ENCODE measurements at places on chromosomes 13 and 19.

DNA sequence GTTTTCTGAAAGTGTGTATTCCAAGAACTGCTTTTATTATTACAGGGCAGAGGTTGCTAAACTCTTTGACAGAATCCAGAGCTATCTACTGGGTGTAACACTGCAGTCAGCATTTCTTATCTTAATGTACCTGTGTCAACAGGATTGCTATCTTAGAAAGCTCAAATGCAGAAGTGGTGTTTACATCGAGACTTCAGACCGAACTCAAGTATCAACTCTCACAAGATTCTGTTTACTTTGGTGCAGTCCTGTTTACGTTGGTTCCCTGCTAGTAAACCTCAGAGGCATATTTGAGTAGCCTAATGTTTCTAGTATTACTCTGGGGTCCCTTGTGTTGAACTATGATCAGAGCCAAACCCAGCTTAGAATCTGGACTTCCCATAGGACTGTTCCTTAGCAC is 20.5 kb downstream of the SLC15A1 start:
- DNase-seq, result no peak

- DNase-seq, result no peak
These were observed 173.5 kb downstream of the DNAJC15 start for GRCh38 chr13:43196750-43197370.

- DNase-seq, result no peak
These were observed 1.3 kb upstream of the TEKTIP1 start for GRCh38 chr19:3537438-3538240.

DNA sequence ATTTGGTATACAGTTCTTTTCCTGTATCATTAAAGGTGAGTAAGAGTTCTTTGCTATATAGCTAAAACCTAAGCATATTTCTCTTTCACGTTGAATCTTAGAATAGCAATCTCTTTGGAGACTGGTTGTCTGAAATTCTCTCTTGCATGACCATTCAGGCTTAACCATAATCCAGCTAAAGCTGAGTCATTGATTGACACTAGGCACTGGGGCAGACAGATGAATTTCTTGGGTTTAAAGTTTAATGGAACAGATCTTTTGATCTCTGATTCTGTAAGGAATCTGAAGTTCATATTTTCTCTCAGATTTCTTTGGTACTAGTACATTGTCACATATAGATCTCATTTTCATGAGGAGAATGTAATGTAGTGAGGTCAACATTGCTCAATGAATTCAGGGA is 397.3 kb upstream of the MIR17HG start:
- no peak for DNase-seq

GRCh38 chr19:42443944-42444398 is 1.2 kb upstream of the CXCL17 start:
- no peak for DNase-seq

DNA sequence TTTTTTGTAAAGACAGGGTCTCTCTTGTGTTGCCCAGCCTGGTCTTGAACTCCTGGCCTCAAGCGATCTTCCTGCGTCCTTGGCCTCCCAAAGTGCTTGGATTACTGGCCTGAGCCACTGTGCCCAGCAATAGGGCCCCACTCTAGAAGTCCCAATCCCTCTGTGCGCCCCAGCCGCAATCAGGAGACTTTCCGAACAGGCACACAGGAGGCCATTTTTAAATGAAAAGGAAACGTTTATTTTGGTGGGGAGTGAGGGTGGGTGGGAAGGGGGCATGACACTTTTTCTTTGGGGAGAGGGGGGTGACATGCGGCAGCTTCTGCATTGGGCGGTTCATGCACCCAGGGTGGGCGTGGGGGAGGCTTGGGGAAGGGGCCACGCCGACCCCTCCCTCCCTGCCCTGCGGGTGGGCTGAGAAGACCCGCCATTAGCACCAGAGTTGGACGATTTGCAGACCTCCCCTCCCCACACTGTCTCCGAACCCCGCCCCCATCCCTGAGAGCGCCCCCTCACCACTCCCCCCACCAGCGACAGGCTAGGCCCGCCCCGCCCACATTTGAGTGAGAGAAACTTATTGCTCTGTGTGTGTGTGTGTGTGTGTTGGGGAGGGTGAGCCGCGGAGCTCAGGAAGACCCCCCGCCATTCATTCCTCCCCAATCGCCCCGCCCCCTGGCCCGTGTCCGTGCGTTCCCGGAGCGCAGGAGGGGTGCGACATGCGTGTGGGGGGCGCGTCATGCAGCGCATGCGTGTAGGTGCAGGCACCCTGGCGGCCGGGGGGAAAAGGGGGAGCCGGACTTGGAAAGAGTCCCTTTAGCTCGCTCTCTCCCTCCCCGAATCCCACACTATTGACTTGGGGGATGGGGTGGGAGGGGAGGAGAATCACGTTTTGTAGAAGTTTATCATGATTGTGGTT is 17.2 kb downstream of the KCNC3 start:
- no peak for DNase-seq

DNA sequence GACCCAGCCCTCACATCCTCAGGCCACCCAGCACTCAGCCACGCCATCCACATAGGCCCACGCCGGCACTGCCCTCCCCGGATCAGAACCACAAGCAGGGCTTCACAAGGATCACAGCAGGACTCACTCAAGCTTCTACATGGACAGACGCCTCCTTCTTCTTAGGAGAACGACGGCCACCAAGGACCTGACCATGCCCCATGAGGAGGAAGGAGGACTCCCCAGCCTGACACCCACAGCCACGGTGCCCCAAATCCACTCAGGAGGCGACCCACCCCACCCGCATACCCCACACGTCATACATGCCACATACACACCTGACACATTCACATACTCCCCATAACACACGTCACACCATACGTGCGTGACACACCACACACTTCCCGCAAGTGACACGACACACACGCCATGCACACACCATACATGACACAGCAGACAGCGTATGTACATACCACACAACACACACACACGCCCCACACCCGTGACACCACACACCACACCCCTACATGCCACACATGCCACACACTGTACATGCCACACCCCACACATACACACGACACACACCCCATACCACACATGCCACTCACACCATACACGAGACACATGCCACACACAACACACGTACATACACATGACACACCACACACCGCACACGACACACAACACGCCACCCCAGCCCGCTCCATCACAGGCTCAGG is 50.4 kb downstream of the MLLT1 start:
- no peak for DNase-seq

DNA sequence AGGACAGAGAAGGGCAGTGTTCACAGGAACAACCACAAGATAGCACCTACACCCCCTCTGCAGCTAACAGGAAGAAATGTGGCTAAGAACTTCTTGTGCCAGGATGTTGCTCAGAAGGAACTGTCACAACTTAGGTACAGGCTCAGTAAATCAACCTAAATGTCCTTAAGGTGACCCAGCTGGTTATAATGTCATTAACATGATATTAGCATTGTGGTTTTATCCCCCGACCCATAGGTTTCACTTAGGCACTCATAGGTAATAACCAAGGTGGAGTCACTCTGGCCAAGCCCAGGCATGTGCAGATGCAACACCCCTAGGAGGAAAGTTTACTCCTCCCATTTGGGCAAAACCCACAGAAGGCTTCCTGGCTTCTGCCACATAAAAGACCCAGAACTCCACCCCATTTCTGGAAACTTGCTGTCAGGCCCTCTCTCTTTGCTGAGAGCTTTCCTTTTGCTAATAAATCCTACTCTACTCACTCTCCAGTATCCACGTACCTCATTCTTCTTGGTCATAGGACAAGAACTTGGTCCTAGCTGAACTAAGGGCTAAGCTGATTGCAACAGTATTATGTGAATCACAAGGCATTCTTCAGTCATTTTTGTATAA is 951.3 kb downstream of the SLITRK5 start:
- DNase-seq, result no peak

DNA sequence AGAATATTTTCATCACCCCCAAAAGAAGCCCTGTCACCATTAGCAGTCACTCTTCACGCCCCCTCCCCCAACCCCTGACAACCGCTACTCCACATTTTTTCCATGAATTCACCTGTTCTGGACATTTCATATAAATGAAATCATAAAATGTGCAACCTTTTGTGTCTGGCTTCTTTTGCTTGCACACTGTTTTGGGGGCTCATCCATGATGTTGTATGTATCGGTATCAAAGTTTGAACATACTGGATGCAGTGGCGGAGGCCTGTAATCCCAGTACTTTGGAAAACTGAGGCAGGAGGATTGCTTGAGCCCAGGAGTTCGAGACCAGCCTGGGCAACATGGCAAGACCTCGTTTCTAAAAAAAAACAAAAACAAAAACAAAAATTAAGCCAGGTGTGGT is 7.2 kb downstream of the GADD45B start:
- no peak for DNase-seq

DNA sequence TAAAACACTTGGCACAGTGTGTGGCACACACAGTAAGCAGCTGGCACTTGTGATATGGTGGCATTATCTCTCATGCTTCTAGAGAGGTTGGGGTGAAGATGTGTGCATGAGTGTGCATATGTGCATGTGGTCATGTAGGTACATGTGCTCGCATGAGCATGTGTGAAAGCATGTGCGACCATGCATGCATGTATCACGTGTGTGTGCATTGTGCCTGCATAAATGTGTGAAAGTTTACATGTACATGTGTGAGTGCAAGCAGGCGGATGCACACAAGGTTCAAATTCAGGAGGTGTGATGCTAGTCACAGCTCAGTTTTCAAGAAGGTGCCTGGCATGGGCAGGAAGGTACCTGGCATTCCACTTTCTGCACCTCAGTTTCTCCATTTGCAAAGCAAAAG is 59.0 kb upstream of the UQCRFS1 start:
- DNase-seq, result no peak

- DNase-seq, result no peak
These were observed 4.5 kb downstream of the NTN5 start for GRCh38 chr19:48668332-48668731.

GRCh38 chr13:41061914-41062837 is 867 bp downstream of the WBP4 start:
- DNase-seq, result no peak

GRCh38 chr13:105991131-105991530 is 544.3 kb downstream of the EFNB2 start:
- no peak for DNase-seq

DNA sequence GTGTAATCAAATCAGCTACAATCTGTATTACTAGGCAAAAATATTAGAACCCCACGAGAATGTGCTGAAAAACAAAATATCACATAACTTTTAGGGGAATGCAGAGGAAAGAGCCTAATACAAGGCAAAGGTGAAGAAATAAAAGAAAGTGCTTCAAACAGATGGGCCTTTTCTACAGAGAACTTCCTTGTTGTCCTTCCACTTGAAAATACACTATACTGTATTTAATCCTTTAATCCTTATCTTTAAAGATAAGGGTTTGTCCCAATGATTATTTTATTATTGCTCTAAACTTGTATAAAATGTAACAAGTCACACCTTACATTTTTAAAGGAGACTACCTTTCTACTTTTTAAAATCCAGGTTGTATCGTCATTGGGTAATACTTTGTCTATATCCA is 296.5 kb downstream of the NDFIP2 start:
- no peak for DNase-seq

DNA sequence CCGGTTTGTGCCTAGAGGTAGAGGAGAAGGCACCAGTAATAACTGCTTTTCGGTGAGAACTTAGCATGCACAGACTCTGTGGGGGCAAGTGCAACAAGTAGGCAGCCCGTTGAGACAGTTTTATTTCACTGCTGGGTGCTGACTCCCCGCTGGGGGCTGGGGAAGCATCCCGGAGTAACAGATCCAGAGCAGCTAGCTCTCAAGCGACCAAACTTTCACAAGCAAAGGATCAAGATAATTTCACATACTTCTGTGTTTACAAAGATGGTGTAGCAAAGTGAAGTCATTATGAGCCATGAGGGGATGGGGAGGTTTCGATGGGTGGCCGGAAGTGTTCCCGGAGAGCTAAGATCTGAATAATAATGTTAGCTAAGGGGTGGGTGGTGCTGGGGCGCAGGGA is 2.8 kb downstream of the NACC1 start:
- DNase-seq, result no peak

DNA sequence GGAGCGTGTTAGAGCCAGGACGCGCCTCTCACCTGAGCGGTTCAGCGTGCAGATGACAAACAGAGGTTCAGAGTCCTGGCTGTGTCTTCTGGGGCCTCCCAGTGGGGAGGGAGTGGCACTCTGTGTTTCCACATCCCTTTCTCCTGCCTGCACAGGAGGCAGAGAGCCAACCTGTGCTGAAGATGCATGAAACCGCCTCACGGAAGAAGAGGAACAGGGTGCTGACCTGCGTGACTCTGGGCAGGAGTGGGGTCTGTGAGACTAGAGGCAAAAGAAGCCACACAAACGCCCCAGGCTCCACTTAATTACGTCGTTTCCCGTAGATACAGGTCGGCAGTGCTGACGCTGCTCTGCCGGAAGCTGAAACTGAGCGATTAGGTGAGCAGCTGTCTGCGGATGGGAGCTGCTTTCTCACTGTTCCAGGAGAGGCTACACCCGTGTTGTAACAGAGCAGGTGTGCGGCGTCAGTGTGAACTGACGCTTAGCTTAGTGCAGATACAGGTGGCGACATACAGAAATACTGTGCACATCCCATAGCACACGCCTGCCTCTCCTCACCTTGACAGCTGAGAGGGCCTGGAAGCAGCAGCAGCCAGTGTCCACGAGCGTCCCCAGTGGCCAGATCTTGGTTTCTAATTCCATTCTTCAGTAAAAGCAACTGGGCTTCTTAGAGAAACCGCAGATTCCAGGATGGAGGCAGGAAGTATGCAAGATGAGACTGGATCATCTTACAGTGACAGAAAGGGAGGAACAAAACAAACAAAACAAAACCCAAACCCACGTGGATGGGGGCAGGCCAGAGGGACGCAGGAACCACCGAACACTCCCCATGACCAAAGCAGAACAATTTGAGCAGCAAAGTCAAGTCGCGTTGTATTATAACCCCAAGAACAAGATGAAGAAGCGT is 37.7 kb upstream of the MCF2L start:
- no peak for DNase-seq

DNA sequence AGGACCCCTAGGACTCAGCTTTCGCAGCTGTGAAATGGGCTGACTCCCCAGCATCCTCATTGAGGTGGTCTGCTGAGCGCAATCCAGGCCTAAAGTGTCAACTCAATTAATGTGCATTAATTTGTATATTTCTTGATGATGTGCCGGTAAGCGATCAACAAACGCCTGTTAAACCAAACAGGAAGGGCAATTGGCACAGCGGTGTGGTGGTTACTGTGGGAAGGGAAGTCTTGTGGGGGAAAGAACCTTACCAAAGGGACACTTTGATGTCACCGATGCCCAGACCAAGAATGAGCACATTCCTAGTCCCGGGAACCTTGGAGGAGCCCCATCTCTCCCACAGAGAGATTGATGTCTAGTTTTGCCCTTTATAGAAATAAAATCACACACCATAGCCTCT is 1.6 kb downstream of the JAK3 start:
- no peak for DNase-seq
